Femur (tissue), 1 donor: ENCODE measurements at places on chromosomes 1 and 21.
A peak's percentile ranks its signal among the peaks of the same experiment; 100 is the strongest.

- DNase-seq = no peak
Measured at GRCh38 chr1:158188611-158189010, 7.9 kb downstream of the CD1D start.

- DNase-seq = no peak
Measured at GRCh38 chr1:89890085-89890752, 69.4 kb downstream of the LRRC8D start.

DNA sequence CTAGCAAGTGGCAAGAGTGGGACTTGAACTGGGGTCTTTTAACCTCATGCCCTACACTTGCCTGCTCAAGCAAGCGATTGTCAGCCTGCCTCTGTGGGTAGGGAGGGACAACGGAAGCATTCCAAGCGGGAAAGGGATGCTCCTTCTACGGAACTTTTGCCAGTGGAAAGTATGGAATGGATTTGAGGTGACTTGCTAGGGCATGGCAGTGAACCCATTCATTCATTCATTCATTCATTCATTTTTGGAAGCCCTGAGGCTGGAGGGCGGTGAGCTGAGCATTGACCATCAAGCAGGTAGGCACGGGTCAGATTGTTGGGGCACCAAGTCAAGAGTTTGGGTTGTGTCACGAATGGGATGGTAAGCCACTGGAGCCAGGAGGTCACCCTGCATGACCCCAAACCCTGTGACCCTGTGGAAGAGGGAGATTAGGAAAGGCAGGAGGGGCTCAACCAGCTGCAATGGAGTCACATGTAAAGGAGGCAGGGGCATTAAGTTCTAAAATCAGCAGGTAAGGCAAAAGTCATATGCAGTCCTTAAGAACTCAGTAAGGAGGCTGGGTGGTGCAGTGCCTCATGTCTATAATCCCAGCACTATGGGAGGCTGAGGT, 11.8 kb upstream of the CITED4 start:
- no peak for DNase-seq

DNA sequence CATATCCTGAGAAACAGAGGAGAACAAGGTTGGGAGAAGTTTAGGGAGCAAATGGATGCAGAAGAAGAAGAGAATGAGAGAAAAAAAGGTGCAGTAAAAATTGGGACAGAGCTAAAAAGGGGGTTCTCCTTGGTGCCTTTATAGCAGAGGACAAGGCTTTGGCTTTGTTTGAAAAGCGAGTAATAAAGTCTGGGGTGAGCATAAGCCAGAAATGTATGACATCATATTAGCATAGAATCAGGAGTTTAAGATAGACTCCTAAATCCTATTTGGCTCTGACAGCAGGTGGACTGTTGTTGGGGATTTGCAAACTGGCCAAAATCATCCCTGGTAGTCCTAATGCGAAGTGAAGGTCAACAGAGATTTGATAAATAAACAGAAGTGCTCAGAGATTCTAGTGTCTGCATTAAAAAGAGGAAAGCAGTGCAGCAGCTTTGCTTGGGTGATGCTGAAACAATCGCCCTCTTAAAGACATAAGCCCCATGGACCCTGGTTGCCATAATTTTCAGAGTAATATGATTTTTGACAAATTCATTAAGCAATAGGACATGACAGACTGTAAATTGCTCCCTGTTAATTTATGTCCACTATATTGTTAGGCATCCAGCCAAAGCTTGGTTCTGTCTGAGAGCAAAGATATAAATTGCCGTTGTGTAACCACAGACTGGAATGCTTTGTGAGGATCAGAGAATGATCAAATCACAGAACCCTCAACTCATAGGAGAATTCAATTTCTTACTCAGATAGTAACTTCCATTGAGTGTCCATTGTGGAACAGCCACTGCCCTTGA, 385.0 kb upstream of the NFIA start:
- DNase-seq = no peak

DNA sequence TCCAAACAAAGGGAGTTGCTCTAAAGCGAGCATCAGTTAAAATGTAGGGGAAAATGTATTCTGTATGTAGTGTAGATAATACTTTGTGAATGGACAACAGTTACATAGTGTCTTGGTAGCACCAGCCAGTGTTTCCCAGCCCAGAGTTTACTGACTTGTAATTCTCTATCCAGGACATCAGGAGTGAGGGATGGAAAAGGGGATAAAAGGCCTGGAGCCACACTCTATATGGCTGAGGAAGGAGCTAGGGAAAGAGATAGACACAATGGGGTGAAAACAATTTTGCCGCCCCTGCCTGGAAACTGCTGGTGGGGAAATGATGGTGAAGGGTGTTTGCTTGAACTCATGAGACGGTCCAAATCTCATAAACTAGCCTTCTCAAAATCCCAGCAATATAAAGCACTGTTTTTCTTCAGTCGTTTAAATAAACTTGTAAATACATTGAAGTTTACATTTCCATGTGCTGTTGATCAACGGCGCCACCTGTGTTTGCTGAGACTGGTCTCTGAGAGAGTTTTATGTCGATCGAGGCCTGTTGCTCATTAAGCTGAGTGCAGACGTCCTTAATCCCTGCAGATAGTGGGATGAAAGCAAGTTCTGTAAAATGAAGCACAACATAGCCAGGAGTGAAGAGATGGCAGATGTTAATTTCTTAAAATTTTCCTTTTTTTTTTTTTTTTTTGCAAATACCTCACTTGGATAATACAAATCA, 27.9 kb upstream of the AGO1 start:
- peak; percentile 23 for DNase-seq

DNA sequence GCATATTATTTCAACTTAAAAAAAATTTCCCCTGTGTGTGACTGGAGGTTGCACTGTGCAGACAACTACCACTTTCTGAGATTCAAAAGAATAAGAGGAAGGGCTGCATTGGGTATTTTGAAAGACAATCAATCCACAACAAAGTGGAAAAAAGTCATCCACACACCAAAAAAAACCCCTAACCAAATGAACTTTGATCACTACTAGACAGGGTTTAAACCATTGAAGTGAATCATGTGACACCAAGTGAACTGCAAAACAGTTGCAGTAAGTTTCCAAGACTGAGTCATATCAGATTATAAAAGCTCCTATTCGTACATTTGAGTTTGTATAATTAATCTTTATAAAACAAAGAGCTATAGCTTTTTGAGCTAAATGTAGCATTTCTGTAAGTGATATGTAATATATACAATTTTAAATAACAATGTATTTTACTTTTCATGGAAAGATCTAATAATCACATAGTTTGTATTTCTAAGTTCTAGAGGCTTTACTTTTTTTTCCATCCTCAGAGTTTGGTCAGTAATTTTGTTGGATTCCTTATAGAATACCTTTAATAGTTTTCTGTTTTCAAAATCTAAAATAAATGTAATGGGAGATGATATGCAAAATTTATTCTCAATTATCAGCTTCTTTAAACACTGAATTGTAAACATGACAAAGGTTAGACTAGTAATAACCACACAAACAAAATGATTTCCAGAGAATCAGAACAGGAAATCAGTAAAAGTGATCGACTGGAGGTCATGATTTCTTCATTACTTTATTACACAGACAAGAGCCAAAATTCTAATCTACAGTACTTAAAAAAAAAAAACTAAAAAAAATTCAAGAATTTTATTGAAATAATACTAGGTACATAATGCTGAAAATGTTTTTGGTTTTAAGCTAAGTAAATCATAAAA, 50.5 kb upstream of the GFI1 start:
- no peak for DNase-seq

DNA sequence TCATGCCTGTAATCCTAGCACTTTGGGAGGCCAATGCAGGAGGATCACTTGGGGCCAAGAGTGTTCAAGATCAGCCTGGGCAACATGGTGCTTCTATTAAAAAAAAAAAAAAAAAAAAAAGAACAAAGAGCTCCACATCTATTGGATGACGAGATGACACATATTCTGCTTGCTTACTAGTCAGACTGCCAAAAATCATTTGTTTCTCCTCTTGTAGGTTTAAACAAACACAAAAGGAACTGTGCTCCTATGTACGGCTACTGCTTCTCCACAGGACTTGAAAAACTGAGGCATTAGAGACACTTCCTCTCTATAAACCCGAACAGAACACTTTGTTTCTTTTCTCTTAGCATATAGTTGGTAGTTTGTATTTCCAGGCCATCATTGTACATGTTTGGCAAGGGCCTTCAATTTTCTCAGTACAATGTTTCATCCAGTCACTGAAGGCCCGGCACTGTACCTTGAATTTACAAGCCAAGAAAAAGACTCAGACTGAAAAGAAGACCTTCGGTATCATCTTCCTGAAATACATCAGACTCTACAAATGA, 6.0 kb downstream of the TRIT1 start:
- DNase-seq = no peak

GRCh38 chr1:156004843-156005584, 15.7 kb downstream of the SSR2 start:
- no peak for DNase-seq

DNA sequence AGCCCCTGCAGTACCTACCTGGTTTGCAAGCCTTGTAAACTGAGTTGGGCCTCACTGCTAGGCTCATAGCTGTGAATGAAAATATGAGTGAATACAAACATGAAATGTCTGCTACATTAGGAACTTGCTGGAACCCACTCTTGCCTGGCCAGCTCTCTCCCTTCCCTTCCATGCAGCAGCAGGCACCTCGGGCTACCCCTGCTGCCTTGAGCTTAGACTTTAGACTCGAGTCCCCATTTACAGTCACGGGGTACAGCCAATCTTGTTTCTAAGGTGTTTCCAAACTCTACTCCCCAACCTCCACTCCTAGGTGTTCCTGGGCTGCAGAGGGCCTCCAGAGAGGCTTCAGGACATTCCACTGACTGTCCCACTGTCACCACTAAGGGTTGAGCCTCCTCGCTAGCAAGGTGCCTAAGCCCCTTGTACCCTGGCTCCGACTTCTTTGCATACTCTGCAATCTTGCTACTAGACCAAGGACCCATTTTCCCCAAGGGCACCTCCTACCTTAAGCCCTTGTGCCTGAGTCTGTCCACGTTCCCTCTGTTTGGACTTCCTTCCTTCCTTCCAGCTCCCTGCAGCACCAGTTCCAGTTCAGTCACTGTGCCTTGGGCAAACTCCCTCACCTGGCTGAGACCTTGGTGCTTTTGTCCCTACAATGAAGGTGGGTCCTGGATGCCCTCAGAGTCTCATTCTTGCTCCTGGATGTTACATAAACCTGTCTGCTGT, 36.9 kb downstream of the CDK18 start:
- no peak for DNase-seq

GRCh38 chr1:65066766-65067490, 81.1 kb upstream of the AK4 start:
- peak; percentile 90 for DNase-seq

DNA sequence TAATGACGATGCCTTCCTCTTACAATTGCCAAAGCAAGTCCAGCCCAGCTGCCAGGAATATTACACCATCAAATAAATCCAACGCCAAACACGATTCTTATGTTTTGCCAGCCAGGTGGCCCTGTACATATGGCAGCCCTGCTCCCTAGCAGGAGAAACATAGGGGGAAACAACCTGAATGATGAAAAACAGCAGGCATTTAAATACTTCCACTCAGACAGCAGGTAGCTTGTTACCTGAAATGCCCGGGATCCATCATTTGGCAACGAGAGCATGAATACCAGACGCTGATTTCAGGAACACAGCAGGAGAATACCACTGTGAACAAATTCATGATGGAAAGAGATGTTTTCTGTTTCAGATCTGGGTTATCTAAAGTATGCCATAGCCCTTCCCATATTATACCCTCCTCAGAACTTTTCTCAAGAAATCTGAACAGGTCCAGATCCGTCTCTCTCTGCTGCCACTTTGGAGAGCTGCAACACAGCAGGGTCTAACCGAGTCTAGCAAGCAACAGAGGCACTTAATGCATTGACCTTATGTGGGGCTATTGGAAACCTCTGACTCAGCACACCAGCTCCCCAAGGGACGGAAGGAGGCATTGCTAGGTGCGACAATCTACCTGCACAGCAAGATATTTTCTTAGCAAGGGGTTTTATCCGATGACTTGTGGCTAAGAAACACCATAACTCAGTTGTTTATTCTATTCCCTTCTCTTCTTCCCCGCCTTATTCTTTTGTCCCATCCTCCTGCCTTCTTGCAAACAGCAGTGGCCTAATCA, 166.3 kb downstream of the BARHL2 start:
- no peak for DNase-seq

DNA sequence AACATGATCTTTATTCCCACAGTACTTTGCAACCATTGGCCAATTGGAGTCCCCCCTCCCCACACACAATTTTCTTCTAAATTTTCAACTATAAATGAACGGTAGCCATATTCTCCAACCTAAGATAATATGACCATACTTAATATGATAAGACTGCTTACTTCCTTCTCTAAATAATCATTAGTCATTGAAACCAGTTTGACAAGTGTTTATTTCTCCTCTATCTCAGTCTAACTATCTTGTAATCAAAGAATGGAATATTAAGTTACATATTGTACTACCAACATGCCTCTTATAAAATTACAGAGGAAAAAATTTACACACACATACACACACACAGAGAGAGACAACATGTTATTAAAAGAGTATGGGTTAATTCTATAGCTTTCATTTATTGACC, 567.4 kb upstream of the TMPRSS15 start:
- no peak for DNase-seq

DNA sequence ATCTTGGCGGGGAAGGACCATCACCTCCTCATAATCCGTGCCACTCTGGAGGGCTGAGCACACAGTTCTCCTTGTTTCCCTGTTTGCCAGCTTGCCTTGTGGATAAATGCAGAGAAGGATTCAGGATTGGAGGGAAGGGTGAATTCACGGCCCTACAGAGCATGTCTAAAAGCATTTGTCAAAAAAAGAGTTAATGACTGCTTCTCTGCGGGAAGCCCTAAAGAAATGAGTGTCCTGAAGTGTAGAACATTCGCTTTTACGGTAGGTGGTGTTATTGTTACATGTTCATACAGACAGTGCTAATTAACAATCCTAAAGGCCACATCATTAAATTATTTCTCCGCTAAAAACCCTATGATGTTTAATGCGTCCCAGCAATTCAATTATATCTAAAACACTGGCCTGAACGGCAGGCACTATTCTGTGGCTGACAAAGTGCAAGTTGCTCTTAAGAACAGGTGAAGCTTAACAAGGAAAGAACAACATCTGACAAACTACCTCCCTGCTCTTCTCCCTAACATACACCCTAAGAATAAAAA, 112.3 kb upstream of the NFIA start:
- no peak for DNase-seq

DNA sequence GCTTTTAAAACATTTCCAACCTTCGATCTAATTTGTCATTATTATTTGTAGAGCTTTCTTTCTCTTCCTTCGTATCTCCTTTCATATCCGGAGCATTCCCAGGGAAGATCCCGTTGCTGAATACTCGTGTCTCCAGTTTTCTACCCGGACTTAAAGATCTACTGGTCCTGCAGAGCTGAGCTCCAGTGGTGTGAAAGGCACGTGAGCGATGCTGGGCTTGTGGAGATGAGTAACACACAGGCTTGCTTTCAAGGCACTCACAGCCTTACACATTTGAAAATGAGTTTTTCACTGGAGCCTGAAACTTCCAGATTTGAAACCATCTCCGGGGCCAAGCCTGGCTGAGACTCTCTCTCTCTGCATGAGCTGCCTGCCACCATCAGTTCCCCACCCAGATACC, 428.3 kb downstream of the KIF26B start:
- DNase-seq = no peak

GRCh38 chr21:46388896-46389295, 64.9 kb downstream of the PCNT start:
- no peak for DNase-seq

- DNase-seq = no peak
Measured at GRCh38 chr1:94011709-94012595, 102.7 kb upstream of the GCLM start.
